ENCODE measurements at places on chromosomes 7 and 10. TPM values are rescaled to one million over a fixed set of nuclear protein-coding genes. Genes with fewer than 3 reads are reported as not detected.
A peak's percentile ranks its signal among the peaks of the same experiment; 100 is the strongest.

Gene PLAU
- total RNA-seq, result 11.0 TPM

Gene AKR1C2
- total RNA-seq, result 8.2 TPM

Gene HABP2
- 0.17 TPM for total RNA-seq

Gene ADRB1
- 15.4 TPM for total RNA-seq

Gene FOXP2
- total RNA-seq, result 4.9 TPM

Gene ETV1
- total RNA-seq, result 9.2 TPM

Gene PRTFDC1
- total RNA-seq, result 2.0 TPM

- no peaks in the 10 kb centered on the region for H3K27me3 ChIP-seq
- H3K4me3 ChIP-seq, result no peak overlapping the region
- no peak for DNase-seq
- no peak overlapping the region for H3K27ac ChIP-seq
- H3K36me3 ChIP-seq, result no peaks in the 10 kb centered on the region
Observed at GRCh38 chr7:148865283-148865682, 18.8 kb downstream of the EZH2 start.

- H3K4me1 ChIP-seq, result no peaks in the 10 kb centered on the region
- no peaks in the 10 kb centered on the region for H3K27me3 ChIP-seq
- H3K36me3 ChIP-seq, result no peaks in the 10 kb centered on the region
- no peak overlapping the region for H3K4me3 ChIP-seq
- DNase-seq, result no peak
Observed at GRCh38 chr10:89609833-89610346, 35.2 kb downstream of the PANK1 start.

DNA sequence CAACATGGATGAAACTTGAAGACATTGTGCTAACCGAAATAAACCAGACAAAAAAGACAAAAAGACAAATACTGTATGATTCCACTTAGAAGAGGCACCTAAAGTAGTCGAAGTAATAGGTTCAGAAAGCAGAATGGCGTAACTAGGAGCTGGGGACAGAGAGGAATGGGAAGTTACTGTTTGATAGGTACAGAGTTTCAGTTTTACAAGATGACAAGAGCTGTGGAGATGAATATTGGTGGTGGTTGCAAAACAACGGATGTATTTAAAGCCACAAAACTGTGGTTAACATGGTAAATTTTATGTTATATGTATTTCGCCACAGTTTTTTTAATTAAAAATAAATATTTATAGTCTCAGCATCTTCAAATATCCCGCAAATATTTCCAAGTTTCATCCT is 64.1 kb upstream of the DIP2C start:
- no peak overlapping the region for H3K27ac ChIP-seq
- H3K4me3 ChIP-seq, result no peak overlapping the region
- no peaks in the 10 kb centered on the region for H3K27me3 ChIP-seq
- no peak for DNase-seq
- no peaks in the 10 kb centered on the region for H3K4me1 ChIP-seq
- H3K36me3 ChIP-seq, result no peaks in the 10 kb centered on the region

DNA sequence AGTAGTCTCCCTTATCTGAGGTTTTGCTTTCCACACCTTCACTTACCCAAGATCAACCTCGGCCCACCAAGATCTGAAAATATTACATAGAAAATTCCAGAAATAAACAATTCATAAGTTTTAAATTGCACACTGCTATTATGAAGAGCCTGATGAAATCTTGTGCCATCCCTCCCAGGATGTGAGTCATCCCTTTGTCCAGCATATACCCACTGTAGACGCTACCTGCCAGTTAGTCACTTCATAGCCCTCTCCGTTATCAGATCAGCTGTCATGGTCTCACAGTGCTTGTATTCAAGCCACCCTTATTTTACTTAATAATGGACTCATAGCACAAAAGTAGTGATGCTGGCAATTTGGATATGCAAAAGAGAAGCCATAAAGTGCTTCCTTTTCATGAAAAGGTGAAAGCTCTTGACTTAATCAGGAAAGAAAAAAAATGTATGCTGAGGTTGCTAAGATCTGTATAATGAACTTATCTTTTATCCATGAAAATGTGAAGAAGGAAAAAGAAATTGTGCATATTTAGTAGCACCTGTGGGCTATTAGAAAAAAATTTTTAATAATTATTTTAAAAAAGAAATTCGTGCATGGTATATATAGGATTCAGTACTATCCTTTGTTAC is 9.8 kb upstream of the MRPS16 start:
- H3K36me3 ChIP-seq, result no peaks in the 10 kb centered on the region
- H3K27me3 ChIP-seq, result no peaks in the 10 kb centered on the region
- H3K27ac ChIP-seq, result no peak overlapping the region
- no peak overlapping the region for H3K4me3 ChIP-seq
- DNase-seq, result no peak

DNA sequence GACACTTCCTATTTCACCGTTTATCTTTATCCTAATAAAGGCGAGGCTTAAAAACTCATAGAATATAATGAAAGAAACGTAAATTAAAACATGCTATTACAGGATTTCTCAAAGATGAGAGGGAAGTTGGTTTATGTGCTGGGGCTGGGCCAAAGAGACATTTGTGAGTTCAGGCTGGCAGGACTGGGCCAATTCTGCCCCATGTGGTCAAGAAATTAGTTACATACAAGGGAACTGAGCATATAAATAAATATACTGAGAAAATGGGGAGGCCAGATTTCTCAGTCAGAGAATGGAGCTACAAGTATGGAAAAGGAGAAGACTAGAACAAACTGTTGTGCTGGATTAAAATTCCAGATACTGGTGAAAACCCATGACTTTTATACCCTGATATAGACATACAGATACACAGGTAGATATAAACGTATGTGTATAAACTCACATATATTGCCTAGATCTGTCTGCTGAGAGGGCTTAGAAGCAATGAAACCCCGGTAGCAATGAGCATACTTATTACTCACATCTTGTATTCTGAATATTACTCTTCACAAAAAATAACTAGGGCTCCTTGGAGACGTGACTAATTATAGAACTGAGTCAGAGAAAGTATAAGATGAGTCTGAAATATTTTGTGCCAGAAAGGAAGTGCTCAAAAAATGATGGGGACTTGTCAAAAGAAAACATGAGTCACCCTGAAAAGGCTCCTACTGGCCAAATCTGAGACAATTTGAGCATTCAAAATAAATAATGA is 155.7 kb upstream of the FGFR2 start:
- H3K4me3 ChIP-seq, result no peak overlapping the region
- no peak for DNase-seq
- H3K4me1 ChIP-seq, result no peaks in the 10 kb centered on the region
- H3K27me3 ChIP-seq, result no peaks in the 10 kb centered on the region
- no peaks in the 10 kb centered on the region for H3K36me3 ChIP-seq

DNA sequence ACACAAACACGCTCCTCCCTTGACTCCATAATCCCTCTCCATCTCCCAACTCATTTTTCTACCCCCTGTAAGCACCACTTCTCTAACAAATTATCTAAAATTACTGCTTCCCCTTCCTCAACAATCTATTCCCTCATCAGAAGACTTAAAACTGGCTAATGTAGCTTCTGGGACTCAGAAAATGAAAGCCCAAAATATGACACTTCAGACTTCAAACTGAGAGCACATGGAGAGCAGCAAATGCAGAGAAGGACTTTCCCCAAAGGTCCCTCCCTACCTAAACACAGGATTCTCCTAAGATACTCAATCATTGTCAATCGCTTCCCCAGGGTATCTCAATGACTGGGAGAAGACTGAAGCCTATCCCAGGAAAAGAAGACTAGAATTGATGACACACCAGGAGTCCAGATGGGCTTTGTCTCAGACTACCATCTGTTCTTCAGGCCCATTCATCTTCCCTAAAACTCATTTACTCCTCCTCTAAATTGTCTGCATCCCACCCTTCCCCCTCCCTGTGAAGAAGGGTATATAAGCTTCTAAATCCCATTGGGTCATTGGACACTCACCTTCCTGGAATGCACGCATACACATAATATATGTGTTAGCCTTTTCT is 39.2 kb downstream of the ST8SIA6 start:
- no peaks in the 10 kb centered on the region for H3K36me3 ChIP-seq
- no peak overlapping the region for H3K4me3 ChIP-seq
- no peaks in the 10 kb centered on the region for H3K27me3 ChIP-seq
- H3K27ac ChIP-seq, result no peak overlapping the region
- no peaks in the 10 kb centered on the region for H3K4me1 ChIP-seq

- no peak overlapping the region for H3K27ac ChIP-seq
- H3K4me1 ChIP-seq, result no peaks in the 10 kb centered on the region
- no peak overlapping the region for H3K4me3 ChIP-seq
- no peaks in the 10 kb centered on the region for H3K27me3 ChIP-seq
Observed at GRCh38 chr7:18262058-18262457, 233.5 kb upstream of the HDAC9 start.

- no peak overlapping the region for H3K4me3 ChIP-seq
- no peaks in the 10 kb centered on the region for H3K36me3 ChIP-seq
- H3K4me1 ChIP-seq, result peaks cover 3% of the 10 kb centered on the region
- no peaks in the 10 kb centered on the region for H3K27me3 ChIP-seq
- peak; percentile 68 for DNase-seq
- H3K27ac ChIP-seq, result peak overlapping the region; percentile 74
Observed at GRCh38 chr7:20352573-20353306, 22.0 kb downstream of the ITGB8 start.

- no peak overlapping the region for H3K4me3 ChIP-seq
- DNase-seq, result no peak
- H3K36me3 ChIP-seq, result no peaks in the 10 kb centered on the region
- peaks cover 12% of the 10 kb centered on the region for H3K4me1 ChIP-seq
Observed at GRCh38 chr10:541750-542371, 147.6 kb downstream of the DIP2C start.

- H3K27me3 ChIP-seq, result peaks cover 2% of the 10 kb centered on the region
- DNase-seq, result no peak
- H3K27ac ChIP-seq, result no peak overlapping the region
- H3K36me3 ChIP-seq, result no peaks in the 10 kb centered on the region
- no peak overlapping the region for H3K4me3 ChIP-seq
- no peaks in the 10 kb centered on the region for H3K4me1 ChIP-seq
Observed at GRCh38 chr10:6474871-6475270, 105.2 kb downstream of the PRKCQ start.

GRCh38 chr7:129958643-129959470 is 6.1 kb upstream of the UBE2H start:
- DNase-seq, result peak; percentile 21
- H3K4me3 ChIP-seq, result no peak overlapping the region
- H3K36me3 ChIP-seq, result no peaks in the 10 kb centered on the region
- H3K27ac ChIP-seq, result no peak overlapping the region
- H3K4me1 ChIP-seq, result no peaks in the 10 kb centered on the region
- no peaks in the 10 kb centered on the region for H3K27me3 ChIP-seq

GRCh38 chr7:155412416-155413253 is 45.3 kb upstream of the EN2 start:
- no peaks in the 10 kb centered on the region for H3K36me3 ChIP-seq
- no peak overlapping the region for H3K4me3 ChIP-seq
- no peak overlapping the region for H3K27ac ChIP-seq
- peak; percentile 10 for DNase-seq

DNA sequence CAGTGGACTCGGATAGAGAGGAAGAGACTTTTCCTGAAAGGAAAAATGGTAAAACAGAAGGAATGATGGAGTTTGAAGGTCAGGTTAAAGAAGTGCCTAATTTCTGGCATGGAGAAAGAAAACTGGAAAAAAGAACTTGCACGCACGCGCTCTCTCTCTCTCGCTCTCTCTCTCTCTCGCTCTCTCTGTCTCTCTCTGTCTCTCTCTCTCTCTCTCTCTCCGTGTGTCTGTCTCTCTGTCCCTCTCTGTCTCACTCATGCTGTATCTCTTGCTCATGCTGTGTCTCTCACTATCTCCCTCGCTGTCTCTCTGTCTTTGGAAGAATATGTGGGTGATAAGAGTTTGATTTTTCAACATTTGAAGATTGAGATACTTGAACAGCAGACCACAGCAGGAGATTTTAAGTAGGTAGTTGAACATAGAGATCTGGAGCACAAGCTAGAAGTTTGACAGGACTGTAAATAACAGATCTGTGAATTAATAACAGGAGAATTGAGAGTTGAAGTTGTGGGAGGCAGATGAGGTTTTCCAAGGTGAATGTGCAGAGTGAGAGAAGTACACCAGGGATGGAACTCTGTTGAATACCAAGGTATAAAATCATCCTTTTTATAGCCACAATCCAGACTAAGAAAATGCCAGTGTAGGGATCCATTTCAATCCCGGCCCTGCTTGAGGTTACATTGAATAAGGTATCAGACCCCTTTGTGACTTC is 33.1 kb downstream of the ADD3 start:
- H3K27me3 ChIP-seq, result no peaks in the 10 kb centered on the region
- no peak for DNase-seq
- no peaks in the 10 kb centered on the region for H3K4me1 ChIP-seq
- H3K36me3 ChIP-seq, result no peaks in the 10 kb centered on the region
- H3K4me3 ChIP-seq, result no peak overlapping the region
- no peak overlapping the region for H3K27ac ChIP-seq

DNA sequence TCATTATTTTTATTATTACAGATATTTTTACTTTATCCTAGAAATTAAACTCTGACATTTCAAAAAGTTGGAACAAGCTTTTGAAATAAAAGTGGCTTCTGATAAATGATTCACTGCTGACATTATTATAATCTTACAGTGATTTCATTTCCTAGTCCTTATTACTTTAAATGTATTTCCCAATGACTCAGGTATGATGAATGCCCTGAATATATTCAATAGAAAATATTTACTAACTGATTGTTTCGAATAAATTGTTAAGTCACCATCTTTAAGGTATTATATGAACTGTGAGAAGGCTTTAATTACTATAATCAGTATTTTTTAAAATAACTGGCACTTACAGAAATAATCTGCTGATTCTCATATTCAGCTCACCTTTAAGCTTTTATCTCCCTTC is 21.6 kb downstream of the DKK1 start:
- no peak overlapping the region for H3K27ac ChIP-seq
- H3K27me3 ChIP-seq, result no peaks in the 10 kb centered on the region
- no peak overlapping the region for H3K4me3 ChIP-seq

GRCh38 chr7:28348636-28349035 is 63.7 kb upstream of the CREB5 start:
- H3K27me3 ChIP-seq, result no peaks in the 10 kb centered on the region
- H3K36me3 ChIP-seq, result no peaks in the 10 kb centered on the region
- DNase-seq, result peak; percentile 8
- H3K4me3 ChIP-seq, result no peak overlapping the region
- no peak overlapping the region for H3K27ac ChIP-seq

DNA sequence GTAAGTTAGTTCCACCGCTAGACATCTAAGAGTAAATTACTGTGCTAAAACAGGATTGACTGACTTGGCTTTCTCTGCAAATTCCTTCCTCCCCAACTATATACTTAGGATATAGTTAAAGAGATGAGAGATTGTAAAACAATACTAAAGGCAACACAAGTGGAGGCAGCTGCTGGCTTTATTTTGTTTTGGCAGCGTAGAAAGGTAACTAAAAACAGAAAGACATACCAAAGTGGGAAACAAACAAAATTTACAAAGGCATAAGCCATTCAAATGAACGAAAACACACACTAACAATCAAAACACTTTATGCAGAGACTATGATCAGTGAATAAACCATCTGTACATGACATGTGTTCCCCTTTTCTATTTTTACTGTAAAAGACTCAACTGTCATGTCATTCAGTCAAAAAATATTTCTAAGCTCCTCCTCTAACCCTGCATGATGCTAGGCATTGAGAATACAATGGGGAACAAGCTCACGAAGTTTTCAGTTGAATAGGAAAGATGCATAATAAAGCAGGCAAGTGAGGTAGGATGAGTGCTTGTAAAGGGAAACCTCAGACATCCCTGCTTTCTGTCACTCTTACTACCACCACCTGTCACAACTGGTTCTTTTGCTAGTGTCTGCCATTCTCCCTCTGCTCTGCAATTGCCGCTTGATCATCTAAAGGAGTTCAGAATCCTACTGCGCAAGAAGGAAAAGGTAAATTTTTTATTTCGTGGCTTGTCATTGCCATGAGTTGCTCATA is 64.2 kb upstream of the COL1A2 start:
- no peaks in the 10 kb centered on the region for H3K4me1 ChIP-seq
- no peak for DNase-seq
- no peak overlapping the region for H3K4me3 ChIP-seq
- no peaks in the 10 kb centered on the region for H3K27me3 ChIP-seq
- H3K27ac ChIP-seq, result no peak overlapping the region
